ENCODE measurements at places on chromosomes 7 and 10. TPM values are rescaled to one million over a fixed set of nuclear protein-coding genes. Genes with fewer than 3 reads are reported as not detected.
A peak's percentile ranks its signal among the peaks of the same experiment; 100 is the strongest.

GRCh38 chr10:93461807-93462178 lies 20.3 kb downstream of the MYOF start:
- peak; percentile 67 for DNase-seq

- DNase-seq: no peak
Measured at GRCh38 chr10:26944261-26944882, 83.6 kb upstream of the ABI1 start.

- DNase-seq: no peak
Measured at GRCh38 chr7:45623740-45624391, 49.7 kb downstream of the ADCY1 start.

DNA sequence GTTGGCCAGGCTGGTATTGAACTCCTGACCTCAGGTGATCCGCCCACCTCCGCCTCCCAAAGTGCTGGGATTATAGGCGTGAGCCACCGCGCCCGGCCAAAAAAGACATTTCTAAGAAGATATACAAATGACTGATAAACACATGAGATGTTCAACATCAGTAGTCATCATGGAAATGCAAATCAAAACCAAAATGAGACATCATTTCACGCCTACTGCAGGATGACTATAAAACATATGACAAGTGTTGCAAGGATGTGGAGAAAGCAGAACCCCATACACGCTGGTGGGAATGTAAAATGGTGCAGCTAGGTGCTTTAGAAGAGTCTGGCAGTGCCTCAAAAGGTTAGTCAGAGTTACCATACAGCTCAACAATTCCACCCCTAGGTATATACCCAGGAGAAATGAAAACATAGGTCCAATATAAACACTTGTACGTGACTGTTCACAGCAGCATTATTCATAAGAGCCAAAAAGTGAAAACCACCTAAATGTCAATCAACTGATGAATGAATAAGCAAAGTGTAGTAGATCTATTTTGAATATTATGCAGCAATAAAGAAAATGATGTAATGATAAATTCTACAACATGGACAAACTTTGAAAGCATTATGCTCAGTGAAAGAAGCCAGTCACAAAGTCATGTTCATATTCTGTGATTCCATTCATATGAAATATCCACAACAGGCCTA lies 24.5 kb downstream of the TMEM209 start:
- DNase-seq: no peak

GRCh38 chr10:78301481-78301880 lies 267.8 kb downstream of the RPS24 start:
- DNase-seq: peak; percentile 40

- DNase-seq: no peak
Measured at GRCh38 chr7:130500910-130501309, 9.0 kb downstream of the MEST start.

The PODXL gene
- total RNA-seq: 64.4 TPM

The KMT2E gene
- 120 TPM for total RNA-seq

The TBXAS1 gene
- 13.0 TPM for total RNA-seq

The GPR85 gene
- 2.8 TPM for total RNA-seq

The UTF1 gene
- not detected for total RNA-seq
